ENCODE measurements at places on chromosomes 12 and 14. TPM values are rescaled to one million over a fixed set of nuclear protein-coding genes. Genes with fewer than 3 reads are reported as not detected.

OVCH1 gene
- not detected for total RNA-seq

MLEC gene
- total RNA-seq, result 156 TPM

DNA sequence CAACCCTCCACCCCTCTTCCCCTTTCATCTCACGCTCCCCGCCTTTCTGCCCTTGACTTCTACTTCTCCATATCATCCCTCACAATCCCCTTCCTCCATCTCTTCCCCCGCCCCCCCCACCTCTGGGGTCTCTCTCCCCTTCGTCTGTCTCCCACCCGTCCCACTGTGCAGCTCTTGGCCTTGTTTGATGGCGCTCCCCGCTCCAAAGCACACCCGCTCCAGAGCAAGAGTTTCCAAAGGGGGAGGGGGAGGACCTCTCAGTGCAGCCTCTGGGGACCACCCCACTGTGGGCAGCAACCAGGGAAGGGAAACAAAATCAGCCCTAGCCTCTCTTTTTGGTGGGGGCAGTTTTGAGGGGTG lies 774 bp downstream of the CHGA start:
- no peak for DNase-seq

- DNase-seq, result no peak
These were observed 841.7 kb downstream of the VRK1 start for GRCh38 chr14:97638864-97639263.

GRCh38 chr14:71754422-71755095 lies 177.7 kb upstream of the RGS6 start:
- DNase-seq, result no peak

DNA sequence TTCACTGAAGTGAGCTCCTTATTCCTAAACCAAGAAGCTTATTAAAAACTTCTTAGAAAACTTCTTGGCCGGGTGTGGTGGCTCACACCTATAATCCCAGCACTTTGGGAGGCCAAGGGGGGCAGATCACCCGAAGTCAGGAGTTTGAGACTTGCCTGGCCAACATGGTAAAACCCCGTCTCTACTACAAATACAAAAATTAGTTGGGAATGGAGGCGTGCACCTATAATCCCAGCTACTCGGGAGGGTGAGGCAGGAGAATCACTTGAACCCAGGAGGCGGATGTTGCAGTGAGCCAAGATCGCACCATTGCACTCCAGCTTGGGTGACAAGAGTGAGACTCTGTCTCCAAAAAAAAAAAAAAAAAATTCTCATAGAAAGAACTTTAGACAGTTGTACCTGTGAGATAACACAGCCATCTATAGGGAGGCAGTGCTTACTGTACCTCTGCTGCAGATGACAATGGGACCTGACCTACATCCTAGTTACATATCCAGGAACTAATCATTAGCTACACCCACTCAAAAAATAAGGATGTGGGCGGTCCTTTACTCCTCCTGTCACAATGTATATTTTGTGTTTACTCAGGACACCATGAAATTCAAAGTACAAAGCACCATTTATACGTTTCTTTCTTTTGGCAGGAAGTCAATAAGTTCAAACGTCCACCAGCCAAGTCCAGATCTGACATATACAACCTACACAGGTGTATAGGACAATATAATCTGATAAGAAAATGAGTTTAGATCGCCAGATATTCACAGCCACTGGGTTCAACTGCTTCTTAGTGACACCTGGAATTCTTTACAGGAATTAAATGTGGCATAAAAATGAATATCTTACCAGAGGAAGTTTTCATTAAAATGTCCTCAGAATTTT lies 14.9 kb downstream of the STXBP6 start:
- DNase-seq, result peak; percentile 99

DNA sequence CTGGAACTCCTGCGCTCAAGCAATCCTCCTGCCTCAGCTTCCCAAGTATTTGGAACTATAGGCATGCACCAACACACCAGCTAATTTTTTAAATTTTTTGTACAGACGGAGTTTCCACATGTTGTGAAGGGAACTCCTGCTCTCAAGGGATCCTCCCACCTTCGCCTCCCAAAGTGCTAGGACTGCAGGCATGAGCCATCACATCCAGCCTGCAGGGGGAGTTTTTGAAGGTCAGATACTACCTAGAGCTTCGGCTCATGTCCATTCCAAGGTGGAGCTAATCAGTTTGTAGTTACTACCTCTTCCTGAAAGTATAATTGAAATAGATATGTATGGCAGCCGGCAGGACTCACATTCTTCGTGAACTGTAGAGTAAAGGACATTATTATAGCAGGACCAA lies 3.7 kb upstream of the TAS2R19 start:
- DNase-seq, result no peak

DNA sequence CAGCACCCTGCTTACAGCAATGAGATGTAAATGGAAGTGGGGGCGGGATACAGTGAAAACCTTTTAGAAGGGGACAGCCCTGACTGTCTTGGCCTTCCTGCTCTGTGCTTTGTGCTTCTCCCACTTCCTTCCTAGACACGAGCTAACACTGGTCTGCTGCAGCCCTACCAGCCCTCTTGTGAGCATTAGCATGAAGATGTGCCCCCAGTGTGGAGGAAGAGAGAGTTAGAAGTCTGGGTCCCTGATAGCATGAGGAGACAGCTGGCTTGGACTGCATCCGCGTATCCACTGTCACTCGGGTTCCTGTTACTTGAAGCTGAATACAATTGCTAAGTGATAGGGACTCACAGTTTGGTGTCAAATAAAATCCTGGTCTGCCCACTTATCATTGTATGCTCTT lies 248.1 kb upstream of the SOX5 start:
- no peak for DNase-seq

DNA sequence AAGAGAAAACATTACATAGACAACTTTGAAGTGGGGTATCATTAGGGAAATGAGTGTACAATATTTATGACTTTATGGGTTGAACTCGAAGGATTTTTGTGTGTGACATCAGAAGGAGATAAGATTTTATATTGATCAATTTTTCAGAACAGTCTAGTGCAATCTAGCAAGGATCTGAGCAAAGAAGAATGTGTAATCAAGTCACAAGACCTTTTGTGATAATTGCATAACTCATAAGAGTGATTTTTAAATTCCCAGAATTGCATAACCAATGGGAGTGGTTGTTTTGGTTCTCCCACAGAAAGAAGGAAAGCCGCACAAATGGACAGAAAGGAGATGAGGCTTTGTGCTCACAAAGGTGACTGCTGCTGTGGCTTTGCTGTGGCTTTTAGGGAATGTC lies 441.8 kb upstream of the FLRT2 start:
- DNase-seq, result no peak

DNA sequence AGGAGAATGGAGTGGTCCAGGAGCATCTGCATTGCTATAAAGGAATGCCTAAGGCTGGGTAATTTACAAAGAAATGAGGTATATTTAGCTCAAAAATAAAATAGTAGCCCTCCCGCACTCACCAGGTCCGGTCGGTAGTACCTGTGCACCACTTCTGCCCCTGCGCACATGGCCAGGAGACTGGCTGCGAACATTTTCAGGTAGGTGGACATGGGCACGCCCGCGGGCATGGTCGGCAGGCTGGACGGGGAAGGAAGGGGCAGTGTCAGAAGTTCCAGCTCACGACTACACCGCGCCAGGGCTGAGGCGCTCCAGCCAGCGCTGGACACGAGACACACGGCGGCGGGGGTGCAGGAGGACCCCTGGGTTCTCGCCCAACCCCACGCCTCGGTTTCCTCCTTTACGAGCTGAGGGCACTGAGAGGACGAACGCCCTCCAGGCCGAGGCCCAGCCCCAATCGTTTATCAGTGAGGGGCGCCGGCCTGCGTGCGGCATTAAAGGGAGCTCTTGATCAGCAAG lies 9.1 kb upstream of the TDG start:
- peak; percentile 11 for DNase-seq

- peak; percentile 3 for DNase-seq
These were observed 244.1 kb downstream of the AEBP2 start for GRCh38 chr12:19683178-19683927.

All from HepG2 (cell line).